ENCODE measurements at places on chromosomes 3 and 15.
A peak's percentile ranks its signal among the peaks of the same experiment; 100 is the strongest.

DNA sequence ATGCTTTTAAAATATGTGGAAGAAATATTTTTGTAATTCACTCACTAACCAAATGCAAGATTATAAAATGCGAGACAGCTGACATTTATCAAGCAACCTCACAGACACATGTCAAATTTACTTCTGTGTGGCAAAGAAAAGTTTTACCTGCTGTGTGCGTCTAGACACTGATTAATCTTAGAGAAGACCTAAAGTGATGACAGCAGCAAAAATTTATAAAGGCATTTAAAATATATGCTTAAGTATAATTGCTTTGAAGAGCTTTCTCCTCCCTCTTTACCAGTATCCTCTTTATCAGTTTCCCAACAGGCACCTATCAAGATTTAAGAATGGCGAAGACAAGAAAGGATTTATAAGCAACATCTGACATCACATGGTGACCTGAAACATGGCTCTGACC is 37.3 kb downstream of the UBP1 start:
- no peak for DNase-seq

- no peak for DNase-seq
These were observed 156.9 kb downstream of the AGBL1 start for GRCh38 chr15:86236356-86237110.

GRCh38 chr3:32422943-32423342 is 31.3 kb downstream of the CMTM7 start:
- peak; percentile 35 for DNase-seq

DNA sequence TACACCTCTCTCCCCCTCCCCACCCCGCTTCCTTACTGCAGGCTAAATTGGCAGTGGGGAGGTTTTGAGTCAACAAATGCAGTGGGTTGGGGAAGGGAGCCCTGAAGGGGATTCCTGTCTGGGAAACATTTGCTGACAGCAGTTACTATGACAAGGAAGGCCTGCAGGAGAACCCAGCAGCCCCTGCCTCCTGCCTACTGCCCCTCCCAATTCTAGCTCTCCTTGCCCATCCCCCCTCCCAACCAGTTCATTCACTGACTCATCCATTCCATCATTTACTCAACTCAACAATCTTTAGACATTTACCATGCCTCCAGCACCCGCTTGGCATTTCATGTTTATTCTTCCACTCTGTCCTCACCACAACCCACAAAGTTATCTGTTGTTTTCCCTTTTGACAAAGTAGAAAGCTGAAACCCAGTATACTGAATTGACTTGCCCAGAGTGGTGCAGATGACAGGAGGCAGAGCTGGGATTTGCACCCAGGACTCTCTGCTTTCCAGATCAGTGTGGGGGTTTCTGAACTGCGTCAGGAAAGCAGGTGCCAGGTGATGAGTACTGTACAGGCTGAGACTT is 75.0 kb downstream of the MAGEF1 start:
- DNase-seq, result peak; percentile 56

- no peak for DNase-seq
These were observed 10.9 kb downstream of the GNB5 start for GRCh38 chr15:52180196-52180835.

DNA sequence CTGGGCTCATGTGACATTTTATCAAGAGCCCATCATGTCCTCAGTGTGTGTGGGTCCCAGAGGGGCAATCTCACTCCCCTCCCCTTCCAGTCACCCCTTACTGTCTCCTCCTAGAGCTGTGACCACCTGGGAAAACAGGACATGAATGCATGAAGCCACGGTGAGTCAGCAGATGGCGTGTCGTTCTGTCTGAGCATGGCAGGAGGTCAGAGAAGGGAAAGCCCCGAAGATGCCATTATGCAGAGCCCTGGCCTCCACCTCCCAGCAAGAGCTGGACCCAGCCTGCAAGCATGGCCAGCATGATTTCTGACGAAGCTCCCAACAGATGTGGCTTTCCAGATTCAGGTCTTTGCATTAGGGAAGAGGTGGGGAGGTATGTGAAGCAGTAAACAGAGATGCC is 118.5 kb downstream of the TLE3 start:
- DNase-seq, result peak; percentile 26

DNA sequence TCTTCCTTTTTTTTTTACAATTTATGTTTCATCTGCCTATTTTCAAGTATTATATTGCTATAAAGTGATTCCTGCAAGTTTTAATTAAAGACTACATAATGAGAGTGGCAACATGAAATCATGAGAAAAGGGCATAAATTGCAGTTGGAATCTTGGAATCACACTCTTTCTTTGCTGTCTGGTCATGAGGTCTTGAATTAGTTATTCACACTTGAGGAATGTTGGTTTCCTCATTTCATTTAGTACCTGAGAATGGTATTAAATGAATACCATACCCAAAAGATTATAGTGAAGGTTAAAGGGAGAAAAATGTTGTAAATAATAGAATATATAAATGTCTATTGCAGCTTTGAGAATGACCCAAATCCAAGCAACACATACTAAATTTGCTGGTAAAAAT is 25.8 kb upstream of the CNTN3 start:
- DNase-seq, result no peak

DNA sequence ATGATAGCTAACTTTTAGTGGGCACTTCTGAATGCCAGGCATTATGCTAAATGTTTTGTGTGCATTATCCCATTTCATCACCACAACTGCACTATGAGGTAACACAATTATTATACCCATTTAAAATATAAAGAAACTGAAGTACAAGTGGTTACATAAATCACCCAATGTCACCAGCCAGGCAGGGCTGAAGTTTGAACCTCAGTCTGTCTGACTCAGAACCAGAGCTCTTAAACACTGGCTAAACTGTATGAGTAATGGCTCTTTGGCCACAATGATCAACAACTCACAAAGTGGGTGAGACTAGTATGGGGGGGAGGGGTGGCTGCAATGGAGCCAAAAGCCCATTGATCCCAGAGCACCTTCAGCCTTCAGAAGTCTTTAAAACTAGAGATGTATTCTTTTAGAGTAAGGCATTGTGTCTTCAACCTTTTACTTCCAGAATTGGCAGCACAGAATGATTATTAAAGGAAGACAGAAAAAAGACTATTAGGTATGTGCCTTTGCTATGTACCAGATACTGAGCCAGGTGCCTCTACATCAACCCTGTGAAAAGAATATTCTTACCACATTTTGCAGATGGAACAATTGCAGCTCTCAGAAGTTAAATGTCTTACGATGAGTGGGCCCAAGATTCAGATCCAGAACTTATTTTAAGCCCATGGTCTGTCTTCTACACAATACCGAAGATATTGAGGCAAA is 166.9 kb downstream of the UACA start:
- peak; percentile 15 for DNase-seq

- no peak for DNase-seq
These were observed 36.3 kb upstream of the SNX4 start for GRCh38 chr3:125556314-125556713.

- DNase-seq, result peak; percentile 97
These were observed 829 bp upstream of the SKIL start for GRCh38 chr3:170356596-170357175.

DNA sequence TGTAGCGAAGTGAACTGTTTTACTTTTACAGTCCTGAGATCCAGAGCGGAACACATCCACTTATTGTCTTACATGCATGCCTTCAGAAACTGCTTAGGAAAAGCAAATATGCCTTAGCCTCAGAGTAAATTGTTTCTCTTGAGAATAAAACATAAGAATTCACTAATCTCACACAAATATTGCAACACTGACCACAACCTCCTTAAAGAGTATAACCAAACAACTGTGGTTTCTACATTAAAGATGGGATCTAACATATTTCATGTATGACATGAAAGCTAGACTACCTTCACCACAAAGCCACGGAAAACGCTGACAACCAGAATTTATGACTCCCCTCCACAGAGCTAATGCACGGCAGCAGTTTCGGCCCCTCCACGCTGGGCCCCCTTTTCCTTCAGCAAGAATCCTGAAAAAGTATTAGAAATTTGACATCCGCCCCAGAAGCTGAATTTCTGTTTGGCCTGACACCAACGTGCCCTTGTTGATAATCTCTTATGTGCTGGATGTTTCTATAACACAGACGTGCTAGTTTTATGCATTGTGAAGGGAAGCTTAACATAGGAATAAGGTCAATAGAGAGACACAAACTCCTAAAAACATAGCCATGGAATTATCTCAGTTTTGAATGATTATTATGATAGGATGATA is 84.6 kb downstream of the GREM1 start:
- no peak for DNase-seq

DNA sequence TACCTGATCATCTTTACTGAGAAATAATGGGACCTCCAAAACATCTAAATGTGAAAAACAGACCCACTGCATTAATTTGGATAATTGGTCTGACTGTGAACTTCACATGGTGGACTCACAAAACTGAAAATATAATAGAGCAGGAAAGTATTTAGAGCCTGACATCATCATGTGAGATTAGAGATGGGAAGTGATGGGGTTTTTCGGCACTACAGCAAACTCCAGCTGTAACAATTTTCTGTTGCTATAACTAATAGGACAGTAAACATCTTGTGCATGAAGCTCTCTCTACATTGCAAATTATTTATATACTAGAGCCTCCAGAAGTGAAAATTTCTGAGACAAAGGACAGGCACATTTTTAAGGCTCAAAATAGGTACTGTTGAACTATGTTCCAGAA is 32.2 kb downstream of the VEPH1 start:
- no peak for DNase-seq

DNA sequence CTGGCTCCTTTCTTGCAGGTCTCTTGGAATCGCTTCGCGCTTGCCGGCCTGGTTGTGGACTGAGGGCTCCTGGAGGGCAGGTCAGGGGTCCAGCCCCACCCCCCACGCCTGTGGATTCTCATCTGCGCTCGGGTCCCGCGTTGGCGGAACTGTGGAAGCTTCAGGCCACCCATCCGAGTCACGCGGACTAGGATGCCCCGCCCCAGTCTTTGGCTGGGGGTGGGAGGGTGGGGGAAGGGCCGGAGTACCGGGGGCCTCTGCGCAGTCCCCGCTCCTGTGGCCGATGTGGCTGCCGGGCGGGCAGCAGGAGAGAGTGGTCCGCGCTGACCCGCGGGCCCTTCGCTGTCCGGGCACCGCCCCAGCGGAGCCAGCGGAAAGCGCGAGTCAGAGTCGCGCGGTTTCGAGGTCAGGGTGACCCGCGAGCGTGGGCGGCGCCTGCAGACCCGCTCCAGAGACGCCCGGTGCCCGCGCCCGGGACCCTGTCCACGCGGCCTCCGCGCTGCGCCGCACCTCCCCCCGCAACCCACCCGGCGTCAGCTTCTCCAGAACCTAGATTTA is 114.2 kb downstream of the KLF13 start:
- peak; percentile 86 for DNase-seq

DNA sequence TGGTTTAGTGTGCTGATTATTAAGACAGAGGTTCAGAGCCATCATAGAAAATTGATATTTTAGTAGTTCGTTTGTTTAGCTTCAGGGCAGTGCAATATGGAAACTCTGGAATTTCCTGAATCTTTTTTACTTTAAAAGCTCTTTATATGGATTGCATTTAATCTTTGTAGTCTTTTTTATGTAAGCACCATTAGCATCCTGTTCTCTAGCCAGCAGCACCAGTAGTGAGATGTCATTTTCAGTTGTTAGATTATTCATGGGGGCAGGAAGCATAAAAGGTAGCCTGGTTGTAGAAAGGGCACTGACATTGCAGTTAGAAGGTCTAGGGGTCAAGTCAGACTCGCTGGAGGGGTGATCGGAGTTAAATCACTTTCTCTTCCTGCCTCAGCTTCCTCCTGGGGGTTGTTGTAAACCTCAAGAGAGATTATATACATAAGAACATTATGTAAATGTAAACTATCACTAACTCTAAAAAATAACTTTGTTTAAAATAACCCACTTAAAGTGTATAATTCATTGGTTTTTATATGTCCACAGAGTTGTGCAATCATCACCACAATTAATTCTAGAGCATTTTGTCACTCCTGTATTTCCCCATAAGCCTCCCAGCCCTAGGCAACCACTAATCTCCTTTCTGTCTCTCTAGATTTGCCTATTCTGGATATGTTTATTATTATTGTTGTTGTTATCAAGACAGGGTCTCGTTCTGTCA is 31.4 kb upstream of the ITPKA start:
- DNase-seq, result no peak
